T-helper 17 cell (primary cell): ENCODE measurements at places on chromosomes 6 and 20.
A peak's percentile ranks its signal among the peaks of the same experiment; 100 is the strongest.

- H3K27me3 ChIP-seq, result peaks cover 50% of the 10 kb centered on the region
- DNase-seq, result no peak
- no peak overlapping the region for H3K27ac ChIP-seq
- peaks cover 5% of the 10 kb centered on the region for H3K36me3 ChIP-seq
Measured at GRCh38 chr6:167807756-167808155, 19.0 kb upstream of the AFDN start.

- H3K36me3 ChIP-seq, result peaks cover 17% of the 10 kb centered on the region
- no peak overlapping the region for H3K4me3 ChIP-seq
- H3K4me1 ChIP-seq, result peaks cover 13% of the 10 kb centered on the region
- no peaks in the 10 kb centered on the region for H3K27me3 ChIP-seq
Measured at GRCh38 chr6:43338243-43338642, 29.6 kb upstream of the CRIP3 start.

DNA sequence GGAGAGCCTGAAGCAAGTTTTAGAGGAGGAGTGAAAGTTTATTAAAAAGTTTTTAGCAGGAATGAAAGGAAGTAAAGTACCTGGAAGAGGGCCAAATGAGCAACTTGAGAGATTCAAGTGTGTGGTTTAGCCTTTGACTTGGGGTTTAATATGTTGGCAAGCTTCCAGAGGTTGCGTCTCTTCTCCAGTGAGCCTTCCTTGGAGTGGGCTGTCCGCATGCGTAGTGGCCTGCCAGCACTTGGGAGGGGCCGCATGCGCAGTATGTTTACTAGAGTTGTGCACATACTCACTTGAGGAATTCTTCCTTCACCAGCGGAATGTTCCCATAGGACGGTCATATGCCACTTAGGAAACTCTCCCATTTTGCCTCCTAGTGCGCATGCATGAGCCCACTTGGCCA lies 235.2 kb downstream of the ALDH8A1 start:
- peaks cover 32% of the 10 kb centered on the region for H3K27me3 ChIP-seq
- peak overlapping the region; percentile 31 for H3K4me3 ChIP-seq
- H3K36me3 ChIP-seq, result peaks cover 2% of the 10 kb centered on the region
- no peaks in the 10 kb centered on the region for H3K4me1 ChIP-seq
- no peak for DNase-seq
- no peak overlapping the region for H3K27ac ChIP-seq

- H3K36me3 ChIP-seq, result no peaks in the 10 kb centered on the region
- H3K27ac ChIP-seq, result no peak overlapping the region
- DNase-seq, result no peak
- H3K4me3 ChIP-seq, result no peak overlapping the region
- H3K4me1 ChIP-seq, result peaks cover 11% of the 10 kb centered on the region
Measured at GRCh38 chr6:15025446-15025845, 220.4 kb upstream of the JARID2 start.

DNA sequence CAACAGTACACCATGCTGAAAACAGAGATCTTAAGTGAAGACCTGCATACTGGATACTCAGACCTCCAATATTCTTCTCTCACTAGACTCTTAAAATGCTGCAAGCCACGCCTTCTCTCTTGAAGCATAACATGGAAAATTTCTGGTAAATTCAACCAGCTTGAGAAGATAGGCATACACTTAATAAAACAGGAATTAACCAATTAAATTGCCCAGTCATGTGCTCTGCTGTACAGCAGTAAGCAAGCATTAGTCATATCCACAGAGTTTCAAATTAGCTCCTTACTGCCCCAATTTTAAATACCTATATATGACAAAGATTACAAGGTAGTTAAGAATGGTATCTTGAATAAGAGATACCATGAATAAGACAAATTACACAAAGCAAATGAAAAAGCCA lies 53.8 kb downstream of the C6orf58 start:
- no peak for DNase-seq
- H3K36me3 ChIP-seq, result no peaks in the 10 kb centered on the region
- peaks cover 2% of the 10 kb centered on the region for H3K4me1 ChIP-seq
- H3K4me3 ChIP-seq, result no peak overlapping the region
- no peak overlapping the region for H3K27ac ChIP-seq
